ENCODE measurements at places on chromosomes 6 and 20. TPM values are rescaled to one million over a fixed set of nuclear protein-coding genes. Genes with fewer than 3 reads are reported as not detected.

PLTP gene
- total RNA-seq, result 52.0 TPM

SLC17A1 gene
- not detected for total RNA-seq

SPTLC3 gene
- 4.6 TPM for total RNA-seq

SUMO4 gene
- total RNA-seq, result 2.8 TPM

LTB gene
- not detected for total RNA-seq

CALHM5 gene
- 0.34 TPM for total RNA-seq

IL17A gene
- total RNA-seq, result not detected

Measured in melanocyte of skin (primary cell).